ENCODE measurements at places on chromosomes 5 and 9. TPM values are rescaled to one million over a fixed set of nuclear protein-coding genes. Genes with fewer than 3 reads are reported as not detected.

The TERT gene
- total RNA-seq = not detected

The PCDHB7 gene
- 1.1 TPM for total RNA-seq

The C7 gene
- 48.0 TPM for total RNA-seq

The ROPN1L gene
- 0.79 TPM for total RNA-seq

The AK8 gene
- total RNA-seq = 1.1 TPM

The SNCAIP gene
- total RNA-seq = 12.5 TPM

The DROSHA gene
- 68.2 TPM for total RNA-seq

The ANKRD33B gene
- 7.4 TPM for total RNA-seq

The LRRC19 gene
- total RNA-seq = not detected

The TXNDC8 gene
- total RNA-seq = not detected

The SCGB3A2 gene
- total RNA-seq = not detected
